Urinary bladder (tissue), 4 donors: ENCODE measurements at places on chromosomes 12 and 14.

GRCh38 chr12:54376596-54376995 lies 7.9 kb downstream of the ZNF385A start:
- DNase-seq: no peak

- no peak for DNase-seq
Observed at GRCh38 chr12:30420561-30420960, 275.1 kb downstream of the IPO8 start.

DNA sequence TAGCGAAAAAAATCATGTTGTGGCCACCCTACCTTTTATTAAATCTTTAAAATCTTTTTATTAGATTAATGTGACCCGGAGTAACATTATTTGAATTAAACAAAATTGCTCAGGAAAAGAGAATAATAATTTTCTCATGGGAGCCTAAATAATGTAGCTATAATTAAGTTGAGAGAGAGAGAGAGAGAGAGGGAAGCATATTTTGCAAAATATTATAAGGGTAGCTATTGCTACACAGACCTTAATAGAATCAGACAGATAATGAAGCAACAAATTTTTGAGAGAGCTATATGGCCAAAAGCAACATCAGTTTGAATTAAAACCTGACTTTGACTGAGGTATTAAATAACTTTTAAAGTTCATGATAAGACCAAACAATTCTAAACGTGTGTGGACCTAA lies 703.5 kb downstream of the TMTC2 start:
- DNase-seq: no peak

GRCh38 chr14:50198499-50198898 lies 32.9 kb downstream of the SOS2 start:
- no peak for DNase-seq

- no peak for DNase-seq
Observed at GRCh38 chr14:76688383-76688671, 72.9 kb upstream of the VASH1 start.

GRCh38 chr14:70919774-70920173 lies 12.5 kb downstream of the PCNX1 start:
- no peak for DNase-seq

GRCh38 chr14:54251356-54251755 lies 145.5 kb upstream of the CDKN3 start:
- DNase-seq: no peak

- DNase-seq: no peak
Observed at GRCh38 chr14:31222834-31223233, 15.2 kb upstream of the HECTD1 start.

GRCh38 chr12:5915511-5915910 lies 29.5 kb downstream of the ANO2 start:
- no peak for DNase-seq

DNA sequence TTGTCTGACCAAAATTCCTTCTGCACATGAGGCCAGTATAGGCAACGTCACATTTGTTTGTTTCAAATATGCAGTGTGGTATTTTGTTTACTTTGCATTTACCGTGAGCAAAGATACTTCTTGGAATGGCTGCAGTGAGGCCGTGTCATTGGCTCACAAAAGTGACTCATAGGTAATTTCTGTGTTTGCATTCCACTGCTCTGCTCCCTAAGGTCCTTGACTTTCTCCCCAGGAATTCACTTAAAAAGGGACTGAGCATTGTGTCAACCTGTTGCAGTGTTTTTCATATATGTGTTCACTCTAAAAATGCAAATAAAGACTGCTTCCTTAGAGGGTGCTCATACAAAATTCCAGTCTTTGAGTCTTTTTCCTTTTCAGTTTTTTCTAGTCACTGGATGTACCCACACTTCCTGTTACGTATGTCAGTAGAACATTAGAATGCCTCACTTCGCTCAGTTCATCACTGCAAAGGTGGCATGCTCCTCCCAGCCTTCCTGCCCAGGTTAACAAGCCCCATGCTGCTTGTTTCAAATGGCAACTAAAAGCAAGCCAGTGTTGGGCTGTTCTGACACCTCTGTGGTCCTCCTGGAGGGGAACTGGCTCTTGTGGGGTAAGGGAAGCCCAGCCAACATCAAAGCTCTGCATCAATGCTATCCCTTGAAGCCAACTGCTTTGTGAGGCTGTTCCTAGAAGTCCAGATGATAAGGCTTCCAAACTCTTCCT lies 9.1 kb downstream of the C12orf76 start:
- DNase-seq: peak; percentile 43

DNA sequence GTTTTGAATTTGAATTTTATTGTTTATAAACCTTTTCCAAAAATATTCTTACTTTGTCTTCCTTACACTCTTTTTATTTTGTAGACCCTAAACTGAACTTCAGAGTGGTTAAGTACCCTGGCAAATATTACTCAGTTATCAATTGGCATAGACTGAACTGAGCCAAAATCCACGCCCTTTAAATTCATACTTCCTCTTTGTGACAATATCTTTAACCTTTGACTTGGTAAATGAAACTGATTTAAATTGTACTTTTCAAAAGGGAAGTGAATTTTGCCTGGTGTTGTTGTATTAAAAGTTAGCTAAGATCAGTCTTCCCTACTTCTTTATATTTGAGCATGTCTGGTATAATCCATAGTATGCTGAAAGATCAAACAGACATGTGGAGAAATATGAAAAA lies 184.3 kb upstream of the USP15 start:
- DNase-seq: no peak

DNA sequence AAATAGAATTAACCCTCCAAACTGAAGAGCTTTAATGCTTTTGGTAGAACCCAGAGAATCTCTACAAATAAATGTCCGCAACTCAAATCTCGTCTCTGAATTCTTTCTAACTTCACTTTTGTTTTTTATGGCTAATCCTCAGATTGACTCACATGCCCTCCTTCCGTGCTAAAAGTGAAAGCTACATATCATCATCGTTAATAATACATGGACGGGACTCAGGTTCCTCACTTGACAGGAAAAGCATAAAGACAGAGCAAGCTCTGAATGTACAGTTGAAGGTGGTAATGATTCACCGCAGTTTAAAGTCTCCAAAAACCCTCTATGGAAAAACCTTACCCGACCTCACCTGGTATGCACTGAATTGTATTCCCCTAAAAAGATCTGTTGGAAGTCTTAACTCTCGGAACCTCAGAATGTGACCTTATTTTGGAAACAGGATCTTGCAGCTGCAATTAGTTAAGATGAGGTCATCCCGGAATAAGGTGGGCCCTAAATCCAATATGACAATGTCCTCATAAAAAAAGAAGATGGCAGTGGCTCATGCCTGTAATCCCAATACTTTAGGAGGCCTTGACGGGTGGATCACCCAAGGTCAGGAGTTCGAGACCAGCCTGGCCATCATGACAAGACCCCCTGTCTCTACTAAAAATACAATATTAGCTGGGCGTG lies 147.4 kb upstream of the FOXN3 start:
- no peak for DNase-seq

- no peak for DNase-seq
Observed at GRCh38 chr14:23113431-23114119, 5.5 kb downstream of the CEBPE start.

- DNase-seq: no peak
Observed at GRCh38 chr12:58645946-58646345, 274.4 kb downstream of the LRIG3 start.

GRCh38 chr14:36451310-36452065 lies 68.5 kb downstream of the NKX2-1 start:
- DNase-seq: no peak

DNA sequence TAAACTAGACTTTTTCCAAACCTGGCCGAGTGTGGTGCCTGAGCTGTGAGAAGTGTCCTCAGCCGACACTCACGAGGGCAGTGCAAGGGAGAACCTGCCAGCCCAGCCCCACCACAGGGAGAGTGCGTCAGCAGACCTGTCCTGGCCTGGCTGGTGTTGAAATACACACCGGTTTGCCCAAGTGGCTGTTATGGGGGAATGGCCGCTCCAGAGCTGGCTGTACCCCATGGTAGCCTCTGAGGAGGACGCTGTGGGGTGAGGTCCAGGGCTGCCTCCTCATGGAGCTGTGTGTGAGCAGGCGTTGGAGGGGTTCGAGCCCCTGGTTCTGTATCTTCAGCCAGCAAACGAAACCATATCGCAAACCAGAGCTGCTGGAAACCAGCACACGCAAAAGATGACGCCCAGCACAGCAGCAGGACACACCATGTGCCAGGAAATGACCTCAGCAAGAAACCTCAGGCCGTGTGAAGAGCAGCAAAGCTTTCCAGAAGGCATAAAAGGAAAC lies 9.4 kb downstream of the ANKRD9 start:
- DNase-seq: no peak

GRCh38 chr12:89154743-89155499 lies 197.4 kb downstream of the DUSP6 start:
- no peak for DNase-seq

DNA sequence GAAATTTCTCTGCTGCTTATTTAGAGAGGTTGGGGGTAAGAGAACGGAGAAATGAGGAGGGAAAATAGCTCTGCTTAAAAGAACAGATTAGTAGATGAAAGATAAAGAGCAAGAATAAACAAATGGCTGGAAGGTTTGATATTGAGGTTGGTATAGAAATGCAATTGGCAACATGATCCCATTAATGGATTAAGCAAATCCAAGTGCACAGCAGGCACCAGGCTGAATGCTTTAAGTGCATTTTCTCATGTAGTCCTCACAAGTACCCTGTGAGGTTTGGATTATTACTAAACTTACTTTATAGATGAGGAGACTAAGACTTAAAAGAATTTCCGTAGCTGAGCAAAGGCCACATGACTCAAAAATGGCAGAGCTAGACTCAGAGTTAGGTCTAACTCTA lies 76.9 kb upstream of the ATF1 start:
- DNase-seq: no peak

DNA sequence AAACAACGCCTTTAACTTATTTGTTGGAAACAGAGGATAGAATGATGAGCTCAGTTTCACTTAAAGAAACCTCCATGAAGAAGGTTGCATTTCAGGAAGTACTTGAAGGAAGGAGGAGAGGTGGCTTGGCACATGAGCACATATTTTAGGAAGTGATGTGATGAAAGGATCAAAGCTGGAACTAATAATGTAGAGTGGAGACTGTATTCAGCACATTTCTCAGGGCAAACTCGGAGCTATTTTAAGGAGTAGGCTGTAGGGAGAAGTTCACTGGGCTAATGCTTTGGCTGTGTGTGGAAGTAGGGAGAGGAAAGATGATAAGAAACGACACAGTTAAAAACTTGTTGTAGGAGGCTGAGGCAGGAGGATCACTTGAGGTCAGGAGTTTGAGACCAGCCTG lies 272.8 kb downstream of the AKAP6 start:
- DNase-seq: no peak

DNA sequence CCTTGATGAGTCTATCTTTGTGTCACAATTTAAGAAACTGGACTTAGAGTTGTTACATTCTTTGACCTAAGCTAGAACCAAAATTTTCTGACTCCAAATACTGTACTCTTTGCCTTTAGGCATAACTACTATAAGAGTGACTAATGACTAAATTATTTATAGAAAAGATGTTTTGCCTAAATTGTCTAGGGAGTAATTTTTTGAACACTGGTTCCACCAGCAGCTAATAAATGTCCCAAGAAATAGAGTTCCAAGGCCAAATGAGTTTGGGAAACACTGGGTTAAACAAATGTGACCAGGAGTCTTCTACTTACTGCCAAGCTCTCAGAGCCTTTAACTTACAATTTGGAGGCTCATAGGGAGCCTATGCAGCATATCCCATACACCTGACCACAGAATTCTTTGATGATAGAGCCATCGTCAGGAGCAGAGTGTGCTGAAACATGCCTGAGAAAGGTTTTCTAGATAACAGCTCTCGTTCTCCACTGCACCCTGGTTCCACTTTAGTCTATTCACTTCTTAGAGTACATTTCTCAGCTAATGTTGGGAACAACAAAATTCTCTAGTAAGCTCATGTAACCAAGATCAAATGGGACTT lies 215.9 kb upstream of the HMGA2 start:
- no peak for DNase-seq

GRCh38 chr12:95789126-95790032 lies 1.2 kb downstream of the NTN4 start:
- no peak for DNase-seq

DNA sequence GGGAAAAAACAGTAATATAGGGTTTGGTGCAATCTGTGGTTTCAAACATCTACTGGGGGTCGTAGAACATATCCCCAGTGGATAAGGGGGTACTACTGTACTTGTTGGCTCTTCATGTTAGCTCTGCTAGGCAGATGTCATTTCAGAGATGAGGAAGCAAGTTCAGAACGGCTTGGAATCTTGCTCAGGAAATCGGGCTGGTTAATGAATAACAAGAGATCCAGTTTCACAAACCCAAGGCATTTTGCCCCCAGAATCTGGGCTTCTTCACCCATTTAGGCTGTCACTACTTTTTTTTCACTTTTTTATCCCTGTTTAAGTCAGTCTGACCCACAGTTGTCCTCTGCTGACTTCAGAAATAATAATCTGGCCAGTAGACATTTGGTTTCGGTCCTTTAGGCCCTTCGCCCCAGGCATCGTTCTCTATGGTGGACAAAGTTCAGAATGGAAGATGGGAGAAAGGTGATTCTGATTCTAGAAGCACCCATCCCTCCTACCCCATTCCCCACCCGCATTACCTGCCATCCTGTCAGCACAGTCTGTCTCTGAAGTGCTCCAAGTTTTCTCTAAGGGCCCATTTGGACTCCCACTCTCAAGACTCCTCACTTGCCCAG lies 4.5 kb downstream of the SUOX start:
- DNase-seq: no peak

DNA sequence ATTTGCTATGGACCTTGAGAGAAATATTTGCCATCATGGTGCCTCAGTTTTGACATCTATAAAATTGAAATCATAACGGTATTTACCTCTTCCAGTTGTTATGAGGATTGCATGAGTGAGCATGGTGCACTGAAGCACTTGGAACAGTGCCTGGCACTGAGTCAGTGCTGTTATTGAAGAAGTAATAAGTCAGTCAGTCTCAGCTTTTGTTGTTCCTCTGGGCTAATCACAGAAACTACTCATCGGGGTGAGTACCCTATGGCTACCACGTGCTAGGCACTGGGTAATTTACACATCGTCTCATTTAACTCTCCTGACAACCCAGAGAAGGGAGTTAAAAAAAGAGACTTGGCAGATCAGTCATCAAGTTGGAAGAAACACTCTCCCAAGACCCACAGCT lies 159.5 kb upstream of the NRXN3 start:
- DNase-seq: no peak

GRCh38 chr14:52961060-52961639 lies 10.3 kb upstream of the FERMT2 start:
- no peak for DNase-seq

DNA sequence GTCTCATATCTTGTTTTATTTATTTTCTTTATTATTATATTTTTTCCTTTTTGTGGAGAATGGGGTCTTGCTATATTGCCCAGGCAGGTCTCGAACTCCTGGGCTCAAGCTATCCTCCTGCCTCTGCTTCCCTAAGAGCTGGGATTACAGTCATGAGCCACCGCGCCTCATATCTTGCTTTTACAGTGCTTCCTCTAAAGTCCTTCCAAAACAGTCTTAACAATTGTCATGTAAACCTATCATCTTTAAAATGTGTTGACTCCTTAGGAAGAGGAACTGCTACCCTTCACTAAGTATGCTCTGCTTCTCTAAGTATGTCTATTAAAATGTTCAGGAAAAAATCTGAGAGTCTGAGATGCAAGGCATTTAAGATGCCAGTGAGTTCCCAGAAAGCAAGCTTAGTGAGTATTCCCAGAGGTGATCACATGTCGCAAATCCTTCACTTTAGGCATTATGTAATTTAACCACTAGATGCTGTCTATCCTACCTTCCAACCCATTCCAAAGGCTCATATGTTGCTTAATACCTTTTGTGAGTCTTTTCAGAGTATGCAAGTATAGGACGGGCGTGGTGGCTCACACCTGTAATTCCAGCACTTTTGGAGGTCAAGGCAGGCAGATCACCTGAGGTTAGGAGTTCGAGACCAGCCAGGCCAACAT lies 19.7 kb upstream of the FOXJ2 start:
- DNase-seq: no peak

- DNase-seq: no peak
Observed at GRCh38 chr14:41549282-41549681, 57.4 kb upstream of the LRFN5 start.
